ENCODE measurements at places on chromosomes 5 and 9. TPM values are rescaled to one million over a fixed set of nuclear protein-coding genes. Genes with fewer than 3 reads are reported as not detected.

- H3K27ac ChIP-seq: no peak overlapping the region
- no peaks in the 10 kb centered on the region for H3K27me3 ChIP-seq
These were observed 2.9 kb downstream of the TGFBI start for GRCh38 chr5:136031711-136032110.

- no peaks in the 10 kb centered on the region for H3K36me3 ChIP-seq
- H3K27ac ChIP-seq: no peak within 1 kb of the TSS
- peak within 1 kb of the TSS; percentile 76 for H3K4me3 ChIP-seq
- peak; percentile 81 for DNase-seq
- no peaks in the 10 kb centered on the region for H3K27me3 ChIP-seq
These were observed at the start of gene RANBP17 for GRCh38 chr5:170861917-170862766. Gene RANBP17, plus strand, starts transcription at chr5:170862018.

- H3K4me1 ChIP-seq: no peaks in the 10 kb centered on the region
- H3K4me3 ChIP-seq: no peak overlapping the region
- H3K36me3 ChIP-seq: no peaks in the 10 kb centered on the region
- H3K27me3 ChIP-seq: no peaks in the 10 kb centered on the region
- DNase-seq: peak; percentile 40
These were observed 301.3 kb upstream of the IRX4 start for GRCh38 chr5:2184026-2184366.

DNA sequence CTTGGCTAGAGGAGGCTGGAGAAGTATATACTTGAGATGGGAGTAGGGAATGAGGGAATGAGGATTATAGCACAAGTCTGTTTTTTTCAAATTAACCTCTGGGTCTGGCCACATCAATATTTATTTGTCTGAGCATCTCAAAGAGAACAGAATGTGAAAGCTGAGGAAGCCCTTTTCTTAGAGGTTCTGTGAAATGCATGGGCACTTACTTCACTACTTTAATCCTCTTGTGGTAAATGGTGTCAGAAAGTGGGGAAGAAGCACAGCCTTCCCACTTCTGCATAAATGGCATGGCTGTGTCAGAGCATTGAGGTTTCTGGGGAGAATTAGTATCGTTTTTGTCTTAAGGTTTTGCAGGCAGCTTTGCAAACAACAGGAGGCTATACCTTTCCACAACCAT, 48.6 kb downstream of the SPATA31D1 start:
- no peak overlapping the region for H3K27ac ChIP-seq
- DNase-seq: no peak
- H3K36me3 ChIP-seq: no peaks in the 10 kb centered on the region
- H3K27me3 ChIP-seq: no peaks in the 10 kb centered on the region

The PCDHA7 gene
- 1.1 TPM for total RNA-seq

The HRH2 gene
- 10.6 TPM for total RNA-seq

The PCDHB14 gene
- 6.2 TPM for total RNA-seq

The TMEM252 gene
- 111 TPM for total RNA-seq

The BNIP1 gene
- 10.2 TPM for total RNA-seq

The AK8 gene
- total RNA-seq: 6.3 TPM

The SLC34A1 gene
- total RNA-seq: 0.91 TPM

The NR5A1 gene
- total RNA-seq: not detected

The SLC45A2 gene
- 0.22 TPM for total RNA-seq

Data from kidney (tissue), 22 donors.